ENCODE measurements at places on chromosomes 4 and X. TPM values are rescaled to one million over a fixed set of nuclear protein-coding genes. Genes with fewer than 3 reads are reported as not detected.

KIF4A gene
- 0.11 TPM for total RNA-seq

LRRC66 gene
- 0.11 TPM for total RNA-seq

EDA2R gene
- 0.79 TPM for total RNA-seq

ATP1B4 gene
- total RNA-seq = not detected

RPS6KA6 gene
- 0.30 TPM for total RNA-seq

TCEAL2 gene
- 0.31 TPM for total RNA-seq

TLL1 gene
- 0.53 TPM for total RNA-seq

RPL34 gene
- total RNA-seq = 637 TPM

CXCL8 gene
- 1.9 TPM for total RNA-seq

ETDC gene
- total RNA-seq = not detected

TASL gene
- 2.6 TPM for total RNA-seq

ADGRA3 gene
- 20.1 TPM for total RNA-seq

IBSP gene
- total RNA-seq = not detected

STOX2 gene
- 13.4 TPM for total RNA-seq

Data from heart right ventricle (tissue), 16 donors.